Gastrocnemius medialis (tissue), 4 donors: ENCODE measurements at places on chromosomes 2 and 18.

DNA sequence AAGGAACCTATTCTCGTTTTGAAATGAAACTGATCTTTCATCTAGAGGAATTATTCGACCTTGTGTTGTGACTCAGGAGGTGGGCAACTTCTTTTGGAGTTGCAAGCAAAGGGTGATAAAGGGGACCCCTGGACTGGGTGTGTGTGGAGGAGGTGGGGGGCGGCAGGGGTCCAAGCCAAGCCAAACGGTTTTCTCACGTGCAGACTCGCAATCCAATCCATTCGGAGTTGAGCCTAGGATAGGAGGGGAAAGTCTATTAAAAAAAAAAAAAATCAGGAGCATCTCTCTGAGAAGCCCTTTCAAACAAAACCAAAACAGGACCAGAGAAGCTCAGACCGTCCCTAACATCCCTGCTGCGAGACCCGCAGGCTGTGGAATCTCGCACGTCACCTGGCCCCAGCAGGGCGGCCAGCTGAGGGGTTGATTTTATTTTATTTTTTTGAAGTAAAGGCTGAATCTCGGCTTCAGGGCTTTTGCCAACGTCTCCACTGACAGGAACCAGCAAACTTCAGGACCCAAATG is 3.7 kb upstream of the ZEB2 start:
- no peak for DNase-seq

- no peak for DNase-seq
Measured at GRCh38 chr2:138867341-138867740, 87.2 kb upstream of the NXPH2 start.

GRCh38 chr18:60246606-60247005 is 126.0 kb downstream of the MC4R start:
- no peak for DNase-seq

GRCh38 chr2:17749753-17750438 is 3.7 kb downstream of the SMC6 start:
- no peak for DNase-seq

DNA sequence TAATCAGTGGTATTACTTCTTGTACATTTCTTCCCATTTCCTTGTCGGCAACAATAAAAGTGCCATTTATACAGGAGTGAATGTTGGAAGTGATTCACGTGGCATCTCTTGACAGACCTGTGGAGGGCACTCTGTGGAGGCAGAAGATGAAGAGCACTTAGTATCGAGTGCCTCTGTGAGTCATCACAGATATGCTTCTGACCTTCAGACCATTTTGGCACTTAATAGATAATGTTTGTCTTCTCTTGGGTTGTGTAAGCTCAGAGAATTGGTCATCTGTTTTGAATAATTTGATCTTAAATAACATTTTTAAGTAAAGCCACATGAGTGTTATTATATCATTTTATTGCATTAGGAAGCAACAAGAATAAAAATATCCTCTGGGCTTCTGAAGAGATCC is 305.5 kb downstream of the PTPRM start:
- peak; percentile 37 for DNase-seq

- DNase-seq = no peak
Measured at GRCh38 chr2:241983571-241984270, 114.2 kb downstream of the RTP5 start.

DNA sequence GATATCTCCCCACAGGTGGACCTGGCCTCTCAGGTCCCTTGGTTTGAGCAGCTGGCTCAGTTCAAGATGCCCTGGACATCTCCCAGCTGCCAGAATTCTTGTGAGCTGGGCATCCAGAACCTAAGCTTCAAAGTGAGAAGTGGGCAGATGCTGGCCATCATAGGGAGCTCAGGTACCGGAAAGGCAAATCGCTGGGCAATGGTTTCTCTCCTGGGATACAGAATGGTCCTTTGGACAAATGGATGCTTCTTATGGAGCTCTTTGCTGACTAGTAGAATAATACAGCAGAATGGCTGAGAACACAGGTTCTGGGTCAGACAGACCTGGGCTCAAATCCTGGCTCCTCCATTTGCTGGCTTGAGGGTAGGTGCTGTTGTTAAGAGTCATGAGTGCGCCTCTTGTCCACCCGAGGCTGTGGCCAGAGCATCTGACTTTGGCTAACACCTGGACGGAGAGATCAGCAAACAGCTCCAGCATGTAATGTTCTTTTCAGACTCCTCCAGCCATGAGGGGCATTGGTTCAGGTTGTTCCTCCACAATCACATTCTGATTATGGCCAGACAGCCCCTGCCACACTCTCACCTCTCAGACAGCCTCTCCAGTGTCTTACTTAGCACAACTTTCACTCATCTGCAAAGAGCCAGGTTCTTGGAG is 7.5 kb downstream of the ABCG8 start:
- no peak for DNase-seq

GRCh38 chr2:112615051-112615450 is 30.6 kb downstream of the CHCHD5 start:
- no peak for DNase-seq

- DNase-seq = no peak
Measured at GRCh38 chr2:82098617-82099016, 1794.1 kb upstream of the LRRTM1 start.

- no peak for DNase-seq
Measured at GRCh38 chr2:216949700-216950413, 90.0 kb upstream of the TNP1 start.

GRCh38 chr2:237874585-237875161 is 15.2 kb downstream of the RAMP1 start:
- no peak for DNase-seq

DNA sequence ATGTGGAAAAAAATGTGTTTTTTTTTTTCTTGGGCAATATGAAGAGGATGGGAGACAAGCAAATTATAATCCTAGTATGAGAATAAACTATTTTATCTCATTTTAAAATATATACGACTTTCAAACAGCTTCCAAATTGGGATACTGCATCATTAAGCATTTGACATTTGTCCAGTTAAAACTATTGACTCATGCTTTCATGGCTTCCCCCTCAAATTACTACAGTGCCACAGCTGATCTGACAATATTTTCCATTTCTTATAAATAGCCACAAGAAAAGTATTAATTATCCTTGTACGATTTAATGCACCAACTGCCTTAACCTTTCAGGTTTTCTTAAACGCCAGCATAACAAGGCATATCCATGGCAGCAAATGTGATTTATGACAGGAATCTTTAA is 1134.8 kb upstream of the ZEB2 start:
- DNase-seq = no peak

GRCh38 chr2:170375192-170375591 is 197.2 kb downstream of the MYO3B start:
- DNase-seq = no peak

- no peak for DNase-seq
Measured at GRCh38 chr18:72207280-72207679, 336.9 kb downstream of the CBLN2 start.

- DNase-seq = no peak
Measured at GRCh38 chr2:232385660-232386489, 7.3 kb downstream of the ALPP start.

DNA sequence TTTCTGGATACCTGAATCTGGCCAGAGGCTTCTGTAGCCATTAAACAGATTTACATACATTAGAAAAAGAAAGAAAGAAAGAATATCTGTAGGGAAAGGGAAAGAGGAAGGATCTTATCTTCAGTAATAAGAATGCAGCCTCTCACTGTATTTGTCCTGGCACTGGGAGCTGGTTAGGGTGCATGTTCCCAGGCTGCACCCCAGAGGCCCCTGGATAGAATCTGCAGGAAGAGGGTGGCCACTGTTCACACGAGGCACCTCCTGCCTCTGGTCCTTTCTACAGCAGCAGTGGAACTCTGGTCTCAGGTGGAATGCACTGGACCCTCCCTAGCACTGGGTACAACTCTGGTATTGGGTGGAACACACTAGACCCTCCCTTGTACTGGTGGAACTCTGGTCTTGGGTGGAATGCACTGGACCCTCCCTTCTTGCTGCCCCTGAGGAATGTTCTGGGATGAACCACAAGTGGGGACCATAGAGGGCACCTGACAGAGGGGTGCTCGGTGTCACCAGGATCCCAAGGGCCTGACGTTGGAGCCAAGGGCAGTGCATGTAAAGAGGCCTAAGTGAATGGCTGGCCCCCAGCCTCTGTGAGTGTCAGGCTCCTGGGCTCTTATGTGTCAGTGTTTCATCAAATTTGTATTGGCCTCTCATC is 27.4 kb upstream of the PXDN start:
- no peak for DNase-seq

DNA sequence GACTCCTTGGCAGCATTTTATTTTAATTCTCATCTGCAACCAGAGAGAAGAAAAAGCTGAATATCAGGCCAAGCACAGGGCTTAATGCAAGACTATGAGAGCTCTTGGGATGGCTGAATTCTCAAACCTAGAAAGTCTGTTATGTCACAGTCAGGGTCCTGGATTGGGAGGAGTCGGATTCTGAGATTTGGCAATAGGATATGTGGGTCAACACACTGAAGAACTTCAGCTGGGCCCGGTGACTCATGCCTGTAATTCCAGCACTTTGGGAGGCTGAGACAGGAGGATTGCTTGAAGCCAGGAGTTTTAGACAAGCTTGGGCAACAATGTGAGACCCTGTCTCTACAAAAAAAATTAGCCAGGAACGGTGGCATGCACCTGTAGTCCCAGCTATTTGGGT is 102.4 kb downstream of the COL3A1 start:
- DNase-seq = peak; percentile 34

DNA sequence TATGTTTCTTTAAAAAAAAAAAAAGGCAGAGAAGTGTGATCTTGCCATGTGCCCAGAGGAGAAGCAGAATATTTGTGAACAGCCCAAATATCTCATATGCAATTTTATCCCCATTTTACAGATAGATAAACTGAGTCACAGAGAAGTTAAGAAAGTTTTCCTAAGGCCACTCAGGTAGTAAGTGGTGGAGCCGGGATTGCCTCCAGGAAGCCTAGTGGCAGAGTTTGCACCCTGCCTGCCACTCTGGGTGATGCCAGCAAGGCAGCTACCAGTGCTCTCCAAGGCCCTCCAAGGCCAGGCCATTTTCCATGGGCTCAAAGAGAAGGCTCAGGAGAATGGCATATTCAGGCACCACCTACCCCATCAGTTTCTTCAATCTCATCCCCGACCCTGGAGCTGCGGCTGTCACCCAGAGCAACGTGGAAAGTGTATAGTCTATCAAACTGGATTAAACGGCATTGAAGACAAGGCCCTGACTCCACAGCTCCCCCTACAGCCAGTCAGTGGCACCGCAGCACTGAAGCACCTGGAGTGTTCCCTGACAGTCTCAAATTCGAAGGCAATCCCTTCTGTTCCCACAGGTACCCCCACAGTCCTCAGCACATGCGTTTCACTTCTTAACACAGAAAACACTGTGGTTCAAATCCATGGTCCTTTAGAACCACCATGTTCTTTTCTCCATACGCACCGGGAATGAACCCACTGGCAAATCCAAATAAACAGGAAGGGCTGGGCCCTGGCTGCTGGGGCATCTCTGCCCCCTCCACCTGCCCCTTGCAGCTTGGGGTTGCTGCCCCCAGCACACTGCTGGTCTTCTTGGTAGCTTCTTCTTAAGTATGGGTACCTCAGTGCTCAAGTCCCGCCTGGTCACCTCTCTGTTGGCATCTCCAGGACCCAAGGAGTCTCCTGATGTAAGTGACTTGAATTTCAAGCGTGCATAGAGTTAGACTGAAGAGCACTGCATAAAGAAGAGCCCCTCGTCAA is 175.3 kb downstream of the INHBB start:
- peak; percentile 47 for DNase-seq
